ENCODE measurements at places on chromosomes 1 and 21.

- DNase-seq = no peak
Observed at GRCh38 chr1:153291514-153291913, 21.2 kb downstream of the PGLYRP3 start.

DNA sequence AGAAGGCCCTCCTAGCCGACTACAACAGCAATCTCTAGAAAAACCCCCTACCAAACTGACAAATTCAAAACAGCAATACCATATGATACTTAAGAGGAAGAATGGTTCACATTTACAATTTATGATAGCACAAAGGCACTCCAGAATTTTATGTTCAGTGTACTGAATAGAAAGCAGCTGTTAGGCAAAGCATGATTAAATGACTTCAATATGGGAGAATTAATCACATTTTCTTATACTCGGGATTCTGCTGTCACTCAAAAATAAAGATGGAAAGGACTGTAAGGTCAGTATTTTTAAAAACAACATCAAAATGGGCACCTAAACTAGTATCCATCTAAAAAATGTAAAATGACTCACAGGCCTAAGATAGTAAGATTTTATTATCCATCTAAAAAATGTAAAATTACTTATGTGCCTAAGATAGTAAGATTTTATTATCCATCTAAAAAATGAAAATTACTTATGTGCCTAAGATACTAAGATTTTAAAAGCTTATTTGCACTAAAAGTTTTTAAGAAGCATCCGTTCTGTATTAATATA lies 198.5 kb downstream of the SMYD3 start:
- no peak for DNase-seq

DNA sequence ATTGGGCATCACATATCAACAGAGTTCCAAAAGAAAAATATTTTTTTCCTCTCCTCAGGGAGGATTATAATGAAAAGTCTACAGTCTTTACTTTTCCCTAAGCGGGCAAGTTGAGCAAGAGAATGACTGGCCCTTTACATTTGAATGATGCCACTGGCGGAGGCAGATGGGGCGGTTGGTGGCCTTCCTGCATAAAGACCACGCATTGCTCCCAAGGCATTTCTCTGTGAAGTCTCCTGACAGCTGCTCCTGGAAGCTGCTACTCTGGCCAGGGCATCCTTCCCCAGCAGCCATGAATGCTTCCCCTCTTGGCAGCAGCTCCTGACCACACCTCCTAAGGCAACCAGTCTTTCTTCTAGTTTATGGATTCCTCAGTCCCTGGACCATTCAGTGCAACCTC lies 161.1 kb upstream of the RRP15 start:
- DNase-seq = no peak

- no peak for DNase-seq
Observed at GRCh38 chr21:45540601-45540970, 1.7 kb downstream of the SLC19A1 start.

- no peak for DNase-seq
Observed at GRCh38 chr1:966135-966703, at the start of gene PLEKHN1. PLEKHN1 (plus strand) TSS chr1:966482; CDS start chr1:966532, 50 bp downstream.

GRCh38 chr1:65698590-65698989 lies 94.1 kb upstream of the PDE4B start:
- DNase-seq = no peak

DNA sequence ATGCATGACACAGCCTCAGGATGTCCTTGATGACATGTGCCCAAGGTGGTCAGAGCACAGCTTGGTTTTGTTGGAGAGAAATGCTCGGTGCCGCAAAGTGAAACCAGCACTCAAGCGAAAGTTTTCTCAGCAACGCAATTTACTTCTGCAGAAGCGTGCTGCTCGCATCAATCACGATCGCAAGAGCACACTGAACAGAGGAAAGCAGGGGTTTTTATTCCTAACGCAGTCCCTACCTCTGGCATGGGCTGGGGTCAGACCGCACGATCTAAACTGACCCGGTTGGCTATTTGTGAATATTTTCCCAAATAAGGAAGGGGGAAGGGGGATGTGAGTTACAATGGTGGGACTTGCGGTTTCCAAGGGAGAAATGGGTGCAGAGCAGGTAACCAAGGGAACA lies 809 bp upstream of the ZNF669 start:
- DNase-seq = no peak

DNA sequence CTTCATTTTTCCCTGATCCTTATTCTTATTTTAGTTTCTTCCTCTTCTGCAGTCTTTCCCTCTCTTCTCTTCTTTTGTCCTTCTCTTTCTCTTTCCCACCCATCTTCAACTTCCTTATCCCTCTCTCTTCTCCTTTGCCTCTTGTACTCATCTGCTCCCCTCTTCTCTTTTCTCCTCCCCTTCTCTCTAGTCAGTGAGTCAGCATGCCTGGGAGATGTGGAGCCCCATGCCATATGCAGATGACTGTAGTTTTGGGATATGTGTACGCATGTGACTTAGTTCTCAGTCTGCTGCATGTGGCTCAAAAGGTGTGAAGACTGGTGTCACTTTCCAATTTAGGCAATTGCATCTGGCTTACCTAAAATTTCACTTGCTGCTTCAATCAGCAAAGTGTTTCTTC lies 10.4 kb downstream of the DNAJC6 start:
- DNase-seq = no peak

GRCh38 chr1:212700892-212701819 lies 1.5 kb upstream of the BATF3 start:
- no peak for DNase-seq

- DNase-seq = no peak
Observed at GRCh38 chr1:243575070-243575469, 275.0 kb downstream of the AKT3 start.

GRCh38 chr1:28031173-28031572 lies 57.2 kb downstream of the EYA3 start:
- no peak for DNase-seq

- DNase-seq = no peak
Observed at GRCh38 chr1:15951341-15952153, 24.4 kb downstream of the ZBTB17 start.

GRCh38 chr1:148388260-148389026 lies 94.7 kb downstream of the PPIAL4G start:
- DNase-seq = peak; percentile 79

DNA sequence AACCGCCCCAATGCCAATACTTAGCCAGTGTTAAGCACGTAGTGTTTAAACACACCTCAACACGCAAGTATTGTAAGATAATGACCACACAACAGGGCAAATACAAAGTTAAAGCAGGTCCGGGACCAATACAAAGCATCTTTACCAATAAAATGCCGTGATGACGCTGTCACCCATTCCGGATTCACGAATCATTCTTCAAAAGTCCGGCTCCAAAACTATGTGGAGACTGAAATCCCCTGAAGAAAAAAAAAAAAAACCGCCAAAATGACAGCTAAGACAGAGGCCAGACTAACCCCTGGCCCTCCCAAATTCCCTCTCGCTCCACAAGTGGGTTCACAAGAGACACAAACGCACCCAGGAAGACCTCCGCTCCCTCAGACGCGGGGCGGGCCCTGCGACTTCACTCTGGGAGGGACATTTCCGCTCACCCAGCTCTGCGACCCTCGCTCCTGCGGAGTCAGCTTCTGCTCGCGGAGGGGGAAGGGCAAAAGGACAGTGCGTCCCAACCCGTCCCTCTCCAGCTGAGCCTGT lies 625 bp upstream of the DARS2 start:
- no peak for DNase-seq

GRCh38 chr1:240946926-240947325 lies 335.0 kb upstream of the GREM2 start:
- DNase-seq = no peak

GRCh38 chr1:164774819-164775654 lies 216.1 kb downstream of the PBX1 start:
- DNase-seq = no peak

GRCh38 chr1:228961511-228961910 lies 226.2 kb downstream of the RHOU start:
- no peak for DNase-seq

DNA sequence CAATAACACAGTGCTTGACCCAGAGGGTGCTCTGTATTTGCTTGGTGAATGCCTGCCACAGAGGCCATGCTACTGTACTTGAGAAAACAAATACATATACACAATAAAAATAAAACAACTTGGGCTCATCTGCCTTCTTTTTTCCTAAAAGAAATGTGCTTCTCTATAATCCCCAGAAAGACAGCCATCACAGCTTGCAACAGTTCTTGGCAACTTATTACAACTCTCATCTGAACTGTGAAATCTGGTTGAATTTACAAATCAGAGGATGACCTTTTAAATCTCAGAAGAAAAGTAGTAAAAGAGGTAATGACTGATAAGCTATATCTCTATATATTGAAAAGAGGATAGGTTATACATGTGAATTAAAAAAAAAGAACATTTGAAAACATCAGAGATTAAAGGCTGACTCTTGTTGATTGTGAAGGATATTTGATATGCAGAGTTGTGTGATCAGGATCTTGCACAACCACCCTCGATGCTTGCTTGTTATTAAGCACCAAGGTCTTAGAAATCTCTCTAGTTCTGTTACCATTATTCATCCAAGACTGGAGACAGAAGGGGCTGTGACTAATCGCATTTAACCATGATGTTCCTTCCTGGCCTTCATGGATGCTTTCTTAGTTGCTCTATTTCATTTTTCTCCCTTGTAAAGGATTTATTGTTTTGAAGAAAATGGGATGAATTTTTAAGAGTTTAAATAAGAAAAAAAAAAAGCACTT lies 213.4 kb downstream of the APP start:
- no peak for DNase-seq

GRCh38 chr1:29998686-29999085 lies 724.7 kb downstream of the MATN1 start:
- DNase-seq = no peak

- no peak for DNase-seq
Observed at GRCh38 chr1:156794506-156795373, 21.9 kb downstream of the SH2D2A start.

DNA sequence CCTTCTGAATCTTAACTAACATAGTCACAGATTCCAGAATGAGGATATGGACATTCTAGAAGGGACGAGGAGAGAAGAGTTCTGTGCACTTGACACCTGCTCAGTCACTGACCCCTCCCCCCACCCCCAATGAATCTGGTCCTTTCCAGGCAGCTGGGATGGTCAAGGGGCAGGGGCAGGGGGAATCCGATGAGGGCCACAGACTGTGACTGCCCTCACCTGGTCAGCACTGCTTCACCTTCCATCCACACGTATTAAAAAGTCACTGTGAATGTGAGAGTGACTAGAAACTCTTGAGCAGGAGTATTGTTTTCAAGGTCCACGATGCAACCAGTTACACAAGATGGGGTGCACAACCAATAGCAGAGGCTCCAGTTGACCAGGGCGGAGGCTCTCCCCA lies 9.5 kb upstream of the PRAMEF12 start:
- DNase-seq = no peak

DNA sequence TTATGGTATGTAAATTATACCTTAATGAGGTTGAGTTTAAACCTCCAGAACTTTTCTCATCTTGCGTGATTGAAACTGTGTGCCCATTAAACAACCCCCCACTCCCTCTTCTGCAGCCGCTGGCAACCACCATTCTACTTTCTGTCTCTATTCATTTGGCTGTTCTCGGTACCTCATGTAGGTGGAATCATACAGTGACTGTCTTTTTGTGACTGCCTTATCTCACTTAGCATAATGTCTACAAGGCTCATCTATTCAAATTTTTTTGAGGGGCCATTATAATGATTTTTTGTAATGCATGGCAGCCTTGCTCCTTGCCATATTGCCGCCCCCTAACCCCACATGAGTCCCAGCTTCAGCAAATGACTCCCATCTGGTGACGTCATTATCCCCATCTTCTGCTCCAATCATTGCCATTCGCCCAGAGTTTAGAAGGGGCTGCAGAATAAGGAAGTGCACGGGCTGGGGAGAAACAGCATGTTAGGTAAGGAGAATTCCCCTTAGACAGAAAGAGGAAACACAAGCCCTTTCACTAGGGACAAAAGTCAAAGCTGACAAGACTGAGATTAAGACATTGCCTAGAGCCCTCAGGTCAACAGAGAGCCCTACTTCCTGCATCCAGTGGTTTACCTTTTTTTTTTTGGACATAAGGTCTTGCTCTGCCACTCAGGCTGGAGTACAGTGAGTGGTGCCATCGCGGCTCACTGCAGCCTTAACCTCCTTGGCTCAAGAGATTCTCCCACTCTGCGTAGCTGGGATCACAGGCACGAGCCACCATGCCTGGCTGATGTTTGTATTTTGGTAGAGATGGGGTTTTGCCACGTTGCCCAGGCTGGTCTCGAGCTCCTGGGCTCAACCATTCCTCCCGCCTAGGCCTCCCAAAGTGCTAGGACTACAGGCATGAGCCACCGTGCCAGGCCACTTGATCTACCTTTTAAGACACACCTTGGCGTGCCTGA lies 78.4 kb upstream of the ERRFI1 start:
- DNase-seq = no peak

DNA sequence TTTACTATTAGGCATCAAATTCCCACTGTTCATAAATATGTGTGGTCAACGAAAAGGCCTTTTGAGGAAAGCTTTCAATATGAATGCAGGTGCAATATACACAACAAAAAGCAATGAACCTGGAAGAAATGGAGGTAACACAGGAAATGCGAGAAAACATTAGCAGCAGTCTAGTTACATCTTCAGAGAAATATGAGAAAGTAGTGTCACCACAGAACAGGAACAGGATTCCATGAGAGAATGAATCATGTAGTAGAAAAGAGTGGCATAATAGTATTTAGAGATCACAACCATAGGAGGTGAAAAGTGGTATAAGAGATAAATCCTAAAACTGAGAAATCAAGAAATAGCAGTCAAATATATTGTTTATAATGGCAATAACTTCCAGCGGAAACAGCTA lies 103.7 kb downstream of the AK5 start:
- no peak for DNase-seq

- no peak for DNase-seq
Observed at GRCh38 chr1:150302338-150302737, 8.7 kb downstream of the MRPS21 start.

GRCh38 chr1:23200883-23201282 lies 16.4 kb downstream of the HTR1D start:
- no peak for DNase-seq
